Naive thymus-derived CD8-positive, alpha-beta T cell (primary cell): ENCODE measurements at places on chromosomes 3 and 15. TPM values are rescaled to one million over a fixed set of nuclear protein-coding genes. Genes with fewer than 3 reads are reported as not detected.

ATP10A gene
- total RNA-seq: 59.1 TPM

CHCHD6 gene
- total RNA-seq: 11.1 TPM

EPHB1 gene
- not detected for total RNA-seq

PLSCR4 gene
- not detected for total RNA-seq

SLC6A20 gene
- not detected for total RNA-seq

FGF12 gene
- total RNA-seq: not detected

ASB7 gene
- 20.9 TPM for total RNA-seq

PLSCR5 gene
- total RNA-seq: not detected

CCDC50 gene
- 4.4 TPM for total RNA-seq

CX3CR1 gene
- total RNA-seq: 0.66 TPM

POLQ gene
- total RNA-seq: 0.23 TPM

ATP13A5 gene
- not detected for total RNA-seq

GRCh38 chr3:30544812-30545211, 61.6 kb upstream of the TGFBR2 start:
- H3K27me3 ChIP-seq: no peaks in the 10 kb centered on the region
- no peak for DNase-seq
- H3K36me3 ChIP-seq: no peaks in the 10 kb centered on the region
- no peak overlapping the region for H3K27ac ChIP-seq
- H3K4me1 ChIP-seq: no peaks in the 10 kb centered on the region
- no peak overlapping the region for H3K4me3 ChIP-seq

- no peak overlapping the region for H3K27ac ChIP-seq
- no peaks in the 10 kb centered on the region for H3K27me3 ChIP-seq
- no peaks in the 10 kb centered on the region for H3K4me1 ChIP-seq
- H3K4me3 ChIP-seq: no peak overlapping the region
- H3K36me3 ChIP-seq: no peaks in the 10 kb centered on the region
- no peak for DNase-seq
These were observed 768.1 kb downstream of the GBE1 start for GRCh38 chr3:80993241-80993945.

GRCh38 chr3:96264701-96265100, 549.7 kb upstream of the EPHA6 start:
- no peak overlapping the region for H3K4me3 ChIP-seq
- H3K4me1 ChIP-seq: no peaks in the 10 kb centered on the region
- H3K36me3 ChIP-seq: no peaks in the 10 kb centered on the region

DNA sequence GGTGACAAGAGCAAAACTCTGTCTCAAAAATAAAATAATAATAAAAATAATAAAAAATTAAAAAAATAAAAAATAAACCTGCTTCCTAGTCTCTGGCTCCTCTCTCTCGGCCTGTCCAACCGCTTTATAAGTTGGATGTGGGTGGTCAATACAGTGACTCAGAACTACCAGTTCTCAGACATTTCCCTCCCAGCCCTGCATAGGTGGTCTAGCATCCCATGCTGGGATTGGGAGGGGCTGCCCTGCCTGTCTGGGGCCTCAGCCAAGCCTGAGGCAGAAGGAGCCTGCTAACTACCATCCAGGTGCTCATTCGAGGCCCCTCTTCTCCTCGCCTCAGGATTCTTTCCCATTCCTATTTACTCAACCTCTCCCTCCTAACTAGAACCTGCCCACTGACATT, 33.3 kb upstream of the BLM start:
- no peaks in the 10 kb centered on the region for H3K27me3 ChIP-seq
- peak overlapping the region; percentile 13 for H3K27ac ChIP-seq
- no peaks in the 10 kb centered on the region for H3K36me3 ChIP-seq
- no peak for DNase-seq
- H3K4me3 ChIP-seq: no peak overlapping the region

- peaks cover 34% of the 10 kb centered on the region for H3K36me3 ChIP-seq
- no peak for DNase-seq
- H3K27me3 ChIP-seq: no peaks in the 10 kb centered on the region
- H3K4me3 ChIP-seq: no peak overlapping the region
These were observed 33.8 kb downstream of the TXNRD3 start for GRCh38 chr3:126621171-126621570.

DNA sequence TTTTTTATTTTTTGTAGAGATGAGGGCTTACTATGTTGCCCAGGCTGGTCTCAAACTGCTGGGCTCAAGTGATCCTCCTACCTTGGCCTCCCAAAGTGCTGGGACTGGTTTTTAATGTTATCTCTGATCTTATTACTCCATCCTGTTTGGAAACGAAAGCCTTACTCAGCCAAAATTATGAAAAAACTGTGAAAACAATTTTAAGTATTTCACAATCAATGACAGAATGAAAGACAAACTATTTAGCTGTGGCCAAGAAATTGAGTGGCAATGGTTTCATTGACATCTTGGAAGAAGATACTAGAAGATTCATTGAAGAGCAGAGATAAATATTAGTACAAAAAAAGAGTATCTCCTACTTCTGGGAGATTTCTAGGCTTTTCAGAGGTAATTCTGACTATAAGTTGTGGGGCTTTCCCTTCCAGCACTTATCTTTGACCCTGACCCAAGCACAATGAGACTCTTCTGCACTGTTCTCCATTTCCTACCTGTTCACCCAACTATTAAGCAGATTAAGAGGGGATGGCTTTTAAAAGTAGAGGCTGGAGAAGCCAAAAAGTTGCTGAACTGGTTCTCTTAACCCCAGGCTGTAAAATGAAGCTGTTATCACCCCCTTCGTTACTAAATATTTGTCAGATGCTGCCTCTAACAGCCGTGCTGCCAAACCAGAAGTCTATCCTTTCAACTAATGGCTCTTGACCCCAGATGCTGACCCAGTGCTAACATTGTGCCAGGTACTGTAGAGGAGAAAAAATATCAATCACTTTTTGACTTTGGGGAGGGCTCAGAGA, 14.2 kb upstream of the SLC25A36 start:
- no peak for DNase-seq
- no peaks in the 10 kb centered on the region for H3K36me3 ChIP-seq
- no peak overlapping the region for H3K27ac ChIP-seq
- peaks cover 55% of the 10 kb centered on the region for H3K27me3 ChIP-seq
- no peak overlapping the region for H3K4me3 ChIP-seq
- no peaks in the 10 kb centered on the region for H3K4me1 ChIP-seq

- no peak overlapping the region for H3K4me3 ChIP-seq
- peaks cover 22% of the 10 kb centered on the region for H3K27me3 ChIP-seq
These were observed 313.9 kb upstream of the NR2E3 start for GRCh38 chr15:71496336-71496955.

GRCh38 chr15:58924327-58924726, 9.2 kb downstream of the SLTM start:
- no peak for DNase-seq
- no peaks in the 10 kb centered on the region for H3K27me3 ChIP-seq
- H3K4me1 ChIP-seq: peaks cover 51% of the 10 kb centered on the region
- H3K27ac ChIP-seq: no peak overlapping the region
- H3K4me3 ChIP-seq: no peak overlapping the region
- H3K36me3 ChIP-seq: peaks cover 22% of the 10 kb centered on the region

DNA sequence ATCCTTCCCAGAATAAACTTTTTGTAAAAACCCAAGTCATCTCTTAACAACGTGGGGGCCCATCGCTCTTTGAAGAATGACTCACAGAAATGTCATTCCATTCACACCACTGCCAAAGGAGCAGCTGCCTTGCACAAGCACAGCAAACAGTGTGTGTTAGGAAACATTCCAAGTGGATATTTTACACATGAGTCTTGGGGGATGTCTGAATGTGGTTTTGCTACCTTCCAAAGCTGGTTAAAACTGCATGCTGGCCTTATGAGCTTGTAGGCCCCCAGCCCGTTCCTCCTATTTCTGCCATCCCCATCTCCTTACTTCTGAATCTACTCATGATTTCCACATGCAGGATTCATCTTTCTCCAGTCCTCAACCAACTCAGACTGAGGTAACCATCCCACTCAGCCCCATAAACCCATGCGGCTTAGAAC, 130.8 kb downstream of the CPNE4 start:
- H3K27ac ChIP-seq: no peak overlapping the region
- no peak for DNase-seq
- no peak overlapping the region for H3K4me3 ChIP-seq
- no peaks in the 10 kb centered on the region for H3K4me1 ChIP-seq

DNA sequence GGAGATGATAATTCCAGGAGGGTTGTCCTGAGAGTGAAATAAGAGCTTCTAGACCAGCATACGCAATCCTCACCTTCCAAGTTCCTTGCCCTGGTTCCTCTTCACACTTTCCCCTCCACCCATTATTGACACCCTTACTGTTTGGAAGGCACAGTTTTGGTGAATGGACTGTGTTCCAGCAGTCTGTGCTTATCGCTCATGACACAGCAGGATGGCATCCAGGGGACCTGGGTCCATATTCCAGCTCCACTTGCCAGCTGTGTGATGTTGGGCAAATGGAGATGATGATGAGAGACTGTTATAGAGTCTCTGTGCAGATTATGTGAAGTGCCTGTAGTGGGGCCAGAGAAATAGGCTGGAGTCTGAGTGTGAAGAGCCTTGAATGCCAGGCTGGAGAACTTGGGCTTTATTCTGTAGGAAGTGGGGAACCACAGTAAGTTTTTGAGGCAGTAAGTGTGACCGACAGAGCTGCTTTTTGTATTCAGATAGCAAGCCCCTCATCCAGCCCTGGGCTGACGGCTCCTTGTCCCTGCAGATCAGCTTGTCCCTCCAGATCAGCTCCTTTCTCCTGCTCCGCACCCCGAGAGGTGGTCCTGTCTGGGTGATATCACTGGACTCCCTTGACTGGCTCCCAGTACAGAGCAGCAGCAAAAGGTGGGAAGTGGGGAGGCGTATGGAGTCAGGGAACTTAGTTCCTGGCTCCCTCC, 8.1 kb downstream of the KBTBD13 start:
- H3K36me3 ChIP-seq: no peaks in the 10 kb centered on the region
- H3K4me1 ChIP-seq: peaks cover 17% of the 10 kb centered on the region
- H3K4me3 ChIP-seq: no peak overlapping the region
- peaks cover 8% of the 10 kb centered on the region for H3K27me3 ChIP-seq
- DNase-seq: no peak

- H3K36me3 ChIP-seq: peaks cover 20% of the 10 kb centered on the region
- H3K4me1 ChIP-seq: peaks cover 8% of the 10 kb centered on the region
- H3K27ac ChIP-seq: no peak overlapping the region
- no peak for DNase-seq
These were observed 8.7 kb downstream of the BTD start for GRCh38 chr3:15610082-15610759.

DNA sequence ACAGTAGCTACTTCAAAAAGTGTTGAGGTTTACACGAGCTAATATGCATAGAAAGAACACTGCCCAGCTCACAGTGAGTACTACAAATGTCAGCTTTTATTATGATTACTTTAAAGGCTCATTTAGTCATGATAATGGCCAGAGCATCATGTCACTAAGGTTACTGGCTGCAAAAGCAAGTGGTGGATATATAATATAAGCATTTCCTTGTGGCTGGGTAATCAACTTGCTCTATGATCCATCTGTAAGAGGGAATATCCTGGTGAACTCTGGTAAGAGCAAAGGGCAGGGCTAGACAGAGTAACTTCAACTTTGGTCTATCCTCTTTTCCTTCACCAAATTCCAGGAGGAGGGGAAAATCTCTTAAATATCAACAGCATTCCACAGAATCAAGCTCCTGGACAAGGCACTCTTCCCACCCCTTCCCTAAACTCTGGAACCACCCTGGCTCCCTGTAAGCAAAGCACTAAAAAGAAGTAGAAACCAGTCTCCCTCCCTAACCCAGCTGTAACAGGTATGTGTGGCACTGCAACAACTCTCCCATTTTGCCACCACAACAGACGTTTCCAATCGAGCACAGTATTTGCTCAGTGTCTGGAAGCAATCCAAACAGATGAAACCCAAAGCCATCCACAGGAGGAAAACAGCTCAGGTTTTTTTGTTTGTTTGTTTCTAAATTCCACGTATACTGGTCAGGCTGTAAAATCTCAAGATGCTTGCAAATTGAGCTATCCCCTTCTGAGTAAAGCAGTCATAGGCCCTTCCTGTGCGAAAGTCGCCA, 13.4 kb downstream of the B4GALT4 start:
- H3K4me3 ChIP-seq: no peak overlapping the region
- DNase-seq: no peak
- no peaks in the 10 kb centered on the region for H3K27me3 ChIP-seq
- peaks cover 84% of the 10 kb centered on the region for H3K36me3 ChIP-seq

- no peak overlapping the region for H3K4me3 ChIP-seq
- no peak overlapping the region for H3K27ac ChIP-seq
- no peaks in the 10 kb centered on the region for H3K27me3 ChIP-seq
- peak; percentile 44 for DNase-seq
- no peaks in the 10 kb centered on the region for H3K36me3 ChIP-seq
These were observed 61.3 kb upstream of the ACKR4 start for GRCh38 chr3:132535575-132536441.

GRCh38 chr15:78739206-78739605, 72.1 kb downstream of the ADAMTS7 start:
- no peak for DNase-seq
- H3K36me3 ChIP-seq: no peaks in the 10 kb centered on the region
- H3K27ac ChIP-seq: no peak overlapping the region
- no peak overlapping the region for H3K4me3 ChIP-seq
- no peaks in the 10 kb centered on the region for H3K4me1 ChIP-seq
- peaks cover 9% of the 10 kb centered on the region for H3K27me3 ChIP-seq

GRCh38 chr3:152849996-152850578, 15.2 kb downstream of the P2RY1 start:
- no peaks in the 10 kb centered on the region for H3K36me3 ChIP-seq
- H3K27ac ChIP-seq: no peak overlapping the region
- H3K4me3 ChIP-seq: no peak overlapping the region
- DNase-seq: no peak
- no peaks in the 10 kb centered on the region for H3K4me1 ChIP-seq

- no peak overlapping the region for H3K4me3 ChIP-seq
- H3K27me3 ChIP-seq: no peaks in the 10 kb centered on the region
- H3K4me1 ChIP-seq: no peaks in the 10 kb centered on the region
- no peaks in the 10 kb centered on the region for H3K36me3 ChIP-seq
- no peak for DNase-seq
These were observed 109.9 kb upstream of the SYNPR start for GRCh38 chr3:63168179-63168578.

DNA sequence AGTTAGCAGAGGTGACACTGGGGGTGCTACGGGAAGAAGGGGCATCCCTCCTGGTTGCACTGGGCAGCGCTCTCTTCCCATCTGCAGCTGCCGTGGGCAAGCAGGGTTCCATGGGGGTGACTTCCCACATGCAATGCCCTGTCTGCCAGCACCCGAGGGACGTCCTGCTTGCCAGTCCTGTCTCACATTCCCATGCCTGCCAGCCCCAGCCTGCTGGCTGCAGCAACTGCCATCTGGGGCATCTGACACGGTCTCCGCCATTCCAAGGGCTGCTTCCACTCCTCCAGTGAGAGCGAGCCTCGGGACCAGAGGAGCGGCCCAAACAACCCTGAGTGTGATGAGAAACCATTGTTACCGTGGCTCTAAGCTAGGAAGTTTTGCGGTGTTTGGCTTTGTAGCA, 45.4 kb upstream of the RPL32 start:
- H3K27ac ChIP-seq: no peak overlapping the region
- DNase-seq: no peak
- peaks cover 19% of the 10 kb centered on the region for H3K4me1 ChIP-seq
- peak overlapping the region; percentile 55 for H3K4me3 ChIP-seq
- no peaks in the 10 kb centered on the region for H3K36me3 ChIP-seq
- H3K27me3 ChIP-seq: peaks cover 12% of the 10 kb centered on the region
